ENCODE measurements at places on chromosomes 7 and 10.
A peak's percentile ranks its signal among the peaks of the same experiment; 100 is the strongest.

GRCh38 chr10:72079356-72079755 lies 9.0 kb downstream of the SPOCK2 start:
- no peak for DNase-seq

GRCh38 chr10:103929381-103929921 lies 11.5 kb upstream of the STN1 start:
- DNase-seq = no peak

DNA sequence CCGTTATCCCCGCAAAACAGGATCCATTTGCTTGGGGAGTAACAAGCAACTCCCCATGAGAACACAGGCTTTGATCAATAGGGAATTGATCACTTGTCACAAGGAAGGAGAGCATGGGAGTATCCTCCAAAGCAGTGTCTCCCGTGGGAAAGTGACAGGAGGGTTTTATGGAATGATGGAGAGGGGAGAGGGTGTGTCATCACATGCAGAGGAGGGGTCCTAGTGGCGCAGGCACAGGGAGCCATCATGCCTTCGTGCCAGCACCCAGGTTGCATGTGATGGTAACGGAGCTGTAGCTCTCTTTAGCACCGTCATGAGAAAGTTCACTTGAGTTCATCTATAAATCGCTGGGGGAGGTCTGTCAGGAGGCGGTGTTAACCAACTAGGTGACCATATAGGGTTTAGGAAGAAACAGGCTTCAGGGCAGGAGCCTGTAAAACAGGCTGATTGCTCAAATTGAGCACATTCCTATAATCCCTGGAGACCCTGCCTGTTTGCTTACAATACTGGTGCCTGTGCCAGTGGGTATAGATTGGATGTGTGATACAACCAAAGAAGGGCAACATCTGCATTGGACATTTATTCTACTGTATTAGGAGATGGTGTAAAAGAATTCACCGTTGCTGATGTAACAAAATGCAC lies 428.5 kb downstream of the GALNT17 start:
- DNase-seq = no peak

GRCh38 chr7:66894463-66895080 lies 26.5 kb upstream of the TMEM248 start:
- DNase-seq = peak; percentile 7

GRCh38 chr7:44743750-44744149 lies 4.9 kb upstream of the ZMIZ2 start:
- DNase-seq = no peak

DNA sequence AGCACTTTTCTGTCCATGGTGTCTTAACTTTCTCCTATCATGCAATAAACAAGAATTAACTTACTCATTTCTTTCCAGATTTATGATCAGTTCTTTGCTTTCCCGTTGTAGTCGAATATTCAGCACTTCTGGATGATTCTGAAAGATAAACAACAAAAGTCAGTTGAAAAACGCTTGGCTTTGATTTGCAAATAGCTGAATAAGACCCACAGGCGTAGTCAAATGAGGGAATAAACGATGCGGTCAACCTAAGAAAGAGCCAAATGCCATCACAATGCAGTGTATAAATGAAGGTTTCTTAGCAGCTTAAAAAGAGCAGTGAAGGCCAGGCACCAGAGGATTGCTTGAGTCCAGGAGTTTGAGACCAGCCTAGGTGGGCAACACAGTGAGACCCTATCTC lies 109.4 kb downstream of the ADAM12 start:
- DNase-seq = no peak

DNA sequence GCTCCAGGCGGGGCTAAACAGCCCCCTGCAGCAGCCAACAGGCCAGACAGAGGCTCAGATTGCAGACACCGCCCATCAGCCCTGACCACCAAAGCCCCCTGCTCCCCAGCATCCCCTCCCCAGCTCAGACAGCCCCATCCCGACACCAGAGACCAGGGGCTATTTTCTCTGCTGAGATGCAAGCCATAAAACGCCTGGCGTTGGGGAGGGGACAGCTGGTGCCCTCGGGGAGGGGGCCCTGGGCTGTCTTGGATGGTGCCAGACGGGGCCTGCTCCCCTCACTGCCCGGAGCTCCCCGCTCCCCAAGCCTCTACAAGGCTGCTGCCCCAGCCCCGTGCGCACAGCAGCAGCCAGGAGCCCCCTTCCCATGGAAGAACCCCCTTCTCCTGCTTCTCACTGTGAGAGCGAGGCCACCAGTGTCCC lies 31.8 kb downstream of the GET4 start:
- no peak for DNase-seq

GRCh38 chr7:141455723-141456122 lies 95.5 kb upstream of the AGK start:
- no peak for DNase-seq

GRCh38 chr7:78765943-78766729 lies 687.3 kb downstream of the MAGI2 start:
- DNase-seq = no peak

All from activated CD4-positive, alpha-beta T cell treated with anti-CD3 and anti-CD28 coated beads, Interleukin-2, Interleukin-4, amounts not matched to agents 100 ng/mL and 50 ng/mL, durations not matched to agents 16 hours and 8 hours (primary cell).